ENCODE measurements at places on chromosomes 12 and 14.
A peak's percentile ranks its signal among the peaks of the same experiment; 100 is the strongest.

DNA sequence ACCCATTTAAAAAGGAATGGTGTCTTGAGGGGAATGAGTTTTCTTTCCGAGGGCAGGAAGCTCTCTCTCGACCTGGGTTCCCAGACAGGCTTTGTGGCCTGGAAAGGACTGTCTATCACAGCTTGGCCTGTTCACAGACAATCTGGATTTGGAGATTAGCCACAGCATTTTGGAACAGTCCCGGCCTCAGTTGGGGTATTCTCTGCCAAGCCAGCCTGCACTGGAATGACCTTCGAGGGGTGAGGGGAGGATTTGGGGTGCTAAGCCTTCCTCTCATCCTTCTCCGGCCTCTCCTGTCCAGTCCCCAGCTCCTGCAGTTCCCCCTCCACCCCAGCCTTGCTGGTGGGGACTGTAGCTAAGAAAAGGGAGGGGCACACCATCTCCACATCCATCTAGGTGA is 13.0 kb downstream of the TBX5 start:
- DNase-seq = no peak

GRCh38 chr14:99523704-99524055 is 42.5 kb downstream of the CCNK start:
- DNase-seq = no peak

- peak; percentile 92 for DNase-seq
Measured at GRCh38 chr12:110583137-110584059, at the start of gene PPTC7. TSS of gene PPTC7 (minus strand) at chr12:110583318. CDS start at chr12:110583031, 287 bp downstream.

- DNase-seq = no peak
Measured at GRCh38 chr12:23952071-23952470, 2.6 kb upstream of the SOX5 start.

DNA sequence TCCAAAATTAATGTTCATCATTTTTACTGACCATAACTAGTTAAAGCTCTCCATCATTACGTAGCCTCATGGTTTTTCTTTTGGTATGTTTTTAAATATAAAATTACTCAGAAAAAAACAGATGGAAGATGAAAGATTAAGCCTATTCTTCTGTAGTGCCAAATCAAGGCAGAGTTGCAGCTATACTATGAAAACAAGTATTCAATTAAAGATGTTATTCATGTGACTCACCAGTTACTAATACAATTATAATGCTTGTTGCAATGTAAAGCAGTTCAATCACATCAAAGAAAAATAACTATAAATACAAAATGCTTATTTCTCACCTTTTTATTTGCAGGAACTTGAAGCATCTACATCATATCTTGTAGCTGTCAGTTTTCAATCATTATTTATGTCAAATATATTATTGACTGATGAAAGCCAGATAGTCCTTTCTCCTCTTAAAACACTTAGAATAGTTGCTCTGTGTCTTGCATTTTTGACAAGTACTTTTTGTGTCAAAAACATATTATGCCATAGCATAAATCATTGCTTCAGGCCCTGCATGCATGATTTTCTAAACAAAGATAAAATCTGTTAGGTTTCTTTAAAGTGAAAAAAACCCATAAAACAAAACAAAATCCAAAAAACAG is 36.0 kb upstream of the TRHDE start:
- no peak for DNase-seq
